ENCODE measurements at places on chromosomes 6 and 20.

GRCh38 chr6:52752310-52752709 is 11.0 kb downstream of the GSTA2 start:
- no peak for DNase-seq

GRCh38 chr6:39407446-39407993 is 85.0 kb upstream of the KCNK16 start:
- DNase-seq: no peak

GRCh38 chr20:37279820-37280219 is 9.6 kb upstream of the MANBAL start:
- no peak for DNase-seq

DNA sequence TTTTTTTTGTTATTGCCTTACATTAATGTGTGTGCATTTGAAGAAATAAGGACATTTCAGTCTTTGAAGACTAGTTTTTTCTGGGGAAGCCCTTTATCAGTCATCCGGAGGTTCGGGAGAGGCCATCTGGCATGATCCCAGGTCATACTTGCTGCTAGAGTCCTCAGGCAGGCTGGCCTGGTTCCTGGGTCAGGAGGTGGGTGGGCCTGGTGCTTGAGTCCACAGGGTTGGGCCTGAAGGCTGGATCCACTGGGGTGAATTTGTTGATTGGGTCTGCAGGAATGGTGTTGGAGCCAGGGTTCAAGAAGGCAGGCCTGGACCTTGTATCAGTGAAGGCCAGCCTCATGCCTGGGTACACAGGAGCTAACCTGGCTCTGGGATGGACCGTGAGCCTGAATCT is 15.8 kb upstream of the WFDC9 start:
- DNase-seq: no peak

GRCh38 chr6:69116658-69117057 is 481.6 kb downstream of the ADGRB3 start:
- DNase-seq: no peak

GRCh38 chr6:66526061-66526460 is 819.0 kb upstream of the EYS start:
- no peak for DNase-seq

GRCh38 chr20:50758469-50758868 is 27.1 kb downstream of the PARD6B start:
- no peak for DNase-seq

DNA sequence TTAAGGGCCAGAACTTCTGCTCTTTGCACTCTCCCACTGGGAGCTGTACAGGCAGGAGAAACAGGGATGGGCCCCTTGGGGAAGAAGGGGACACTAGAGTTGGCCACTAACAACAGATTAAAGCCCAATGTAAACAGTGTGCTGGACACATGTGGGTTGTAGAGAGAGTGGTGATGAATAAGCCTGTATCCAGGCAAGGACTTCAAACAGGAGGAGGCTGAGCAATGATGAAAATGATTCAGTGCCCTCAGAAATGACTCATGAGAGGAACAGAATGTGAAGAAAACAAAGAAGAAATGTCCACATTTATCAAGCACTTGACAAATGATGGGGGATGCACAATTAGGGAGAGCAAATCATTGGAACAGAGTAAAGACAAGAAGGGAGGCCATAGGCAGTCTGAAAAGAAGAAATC is 242.3 kb downstream of the TBX18 start:
- DNase-seq: no peak

- no peak for DNase-seq
These were observed 76.9 kb downstream of the TXNDC5 start for GRCh38 chr6:7833751-7834070.

DNA sequence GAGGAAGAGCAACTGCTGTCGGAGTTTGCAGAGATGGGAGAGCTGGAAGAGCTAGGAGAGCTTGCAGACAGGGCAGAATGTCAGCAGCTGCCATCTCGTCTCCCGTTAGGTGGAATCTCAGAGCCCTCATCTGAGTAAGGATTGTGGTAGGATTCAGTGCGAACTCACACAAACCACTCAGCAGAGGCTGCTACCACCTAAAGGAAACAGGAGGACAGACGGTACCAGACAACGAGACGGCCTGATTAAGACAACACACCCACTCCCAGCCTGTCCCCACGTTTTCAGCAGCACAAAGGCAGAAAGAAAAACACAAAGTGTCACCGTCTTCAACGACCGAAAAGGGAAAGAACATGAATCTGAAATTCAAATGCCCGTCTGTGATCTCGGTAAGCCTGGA is 4.1 kb downstream of the LEMD2 start:
- no peak for DNase-seq

DNA sequence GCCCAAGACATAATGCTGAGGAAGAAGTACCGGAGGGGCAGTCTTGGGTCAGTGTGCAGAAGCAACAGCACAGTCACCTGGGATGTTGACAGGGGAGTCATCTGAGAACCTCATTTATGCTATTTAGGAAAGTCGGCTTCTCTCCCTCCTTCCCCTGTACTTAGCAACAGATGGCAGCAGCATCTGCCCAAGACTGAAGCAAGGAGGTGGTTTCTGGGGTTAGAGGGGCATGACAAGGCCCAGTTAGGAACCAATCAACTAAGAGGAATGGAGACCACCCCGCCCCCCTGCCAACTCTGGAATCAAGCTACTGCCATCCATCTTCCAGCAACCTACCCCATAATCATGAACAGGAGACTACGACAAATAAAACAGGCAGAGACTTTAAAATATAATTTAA is 21.7 kb downstream of the RIPK1 start:
- DNase-seq: no peak

DNA sequence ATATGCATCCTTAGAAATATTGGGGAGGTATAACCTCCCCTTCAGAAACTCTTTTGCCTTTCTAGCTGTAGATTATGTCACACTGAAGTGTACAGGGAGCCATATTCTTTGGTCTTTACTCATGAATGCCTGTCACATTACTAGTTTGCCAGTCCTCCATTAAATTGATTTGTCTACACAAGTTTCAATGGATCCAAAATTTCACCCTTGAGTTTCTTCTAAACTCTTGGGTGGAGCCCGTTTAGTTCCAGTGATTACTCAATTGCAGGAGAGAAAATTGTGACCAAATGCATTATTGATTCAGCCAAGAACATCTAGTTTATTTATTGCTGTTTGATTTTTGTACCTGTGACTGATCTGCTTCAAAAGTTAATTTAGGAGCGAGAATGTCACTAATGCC is 60.4 kb upstream of the TFB1M start:
- DNase-seq: no peak

DNA sequence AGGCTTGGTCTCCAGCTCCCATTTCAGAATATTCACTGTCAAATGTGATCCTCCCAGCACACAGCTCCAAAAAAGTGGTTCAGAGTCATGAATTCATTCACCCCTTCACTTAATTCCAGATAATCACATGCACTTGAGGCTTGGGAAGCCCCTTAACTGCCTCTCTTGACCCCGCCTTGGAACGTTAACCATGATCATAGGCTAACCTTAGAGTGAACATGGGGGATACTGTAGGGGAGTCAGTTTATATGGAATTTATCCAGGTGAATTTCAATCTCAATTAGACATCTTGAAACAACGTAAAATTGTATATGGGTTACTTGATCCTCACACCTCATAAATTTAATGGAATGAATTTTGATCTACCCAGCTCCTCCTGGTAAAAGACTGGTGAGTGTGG is 346.8 kb upstream of the ARID1B start:
- no peak for DNase-seq

GRCh38 chr6:43608310-43608763 is 20.7 kb downstream of the GTPBP2 start:
- peak; percentile 19 for DNase-seq
